ENCODE measurements at places on chromosomes 5 and 9.

- DNase-seq = no peak
Measured at GRCh38 chr5:173968154-173968797, 20.7 kb upstream of the C5orf47 start.

- no peak for DNase-seq
Measured at GRCh38 chr5:4411664-4412063, 728.5 kb upstream of the ADAMTS16 start.

DNA sequence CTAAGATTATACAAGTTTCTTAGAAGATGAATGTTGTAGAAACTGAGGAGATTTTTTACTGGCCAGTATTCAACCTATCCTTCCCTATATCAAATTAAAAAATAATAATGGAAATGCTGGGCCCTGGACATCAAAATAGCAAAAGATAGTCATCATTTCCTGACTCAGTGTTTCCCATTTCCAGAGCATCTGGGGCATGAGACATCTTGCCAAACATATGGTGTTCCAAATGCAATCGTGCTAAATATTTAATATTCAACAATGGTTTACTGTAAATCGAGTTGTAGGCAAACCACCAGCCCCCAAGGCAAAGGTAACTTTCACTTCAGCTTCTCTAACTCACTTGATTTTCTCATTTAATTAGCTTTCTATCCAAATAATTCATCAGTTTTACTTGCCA, 152.9 kb downstream of the FRMD3 start:
- peak; percentile 70 for DNase-seq

DNA sequence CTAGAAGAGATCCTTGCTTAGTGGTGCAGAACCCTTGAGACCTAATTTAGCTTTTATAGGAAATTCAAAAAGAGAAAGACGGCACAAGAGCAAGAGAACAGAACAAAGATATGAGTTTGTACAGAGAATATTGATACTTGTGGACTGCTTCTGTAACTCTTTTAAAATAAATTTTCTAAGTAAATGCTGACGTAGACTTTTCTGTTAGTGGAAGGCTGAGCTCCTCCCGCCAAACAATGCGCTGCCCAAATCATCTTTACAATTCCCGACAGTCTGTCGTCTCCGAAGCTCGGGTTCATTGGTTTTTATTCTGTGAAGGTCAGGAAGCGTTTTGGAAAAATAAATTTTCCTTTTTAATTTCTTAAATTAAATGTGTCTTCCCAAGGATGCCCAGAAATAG, 22.3 kb downstream of the RORB start:
- DNase-seq = no peak

GRCh38 chr9:5388026-5388819, 48.5 kb upstream of the RLN1 start:
- no peak for DNase-seq

- peak; percentile 66 for DNase-seq
Measured at GRCh38 chr9:134215699-134216448, 51.5 kb upstream of the RNU6ATAC start.

DNA sequence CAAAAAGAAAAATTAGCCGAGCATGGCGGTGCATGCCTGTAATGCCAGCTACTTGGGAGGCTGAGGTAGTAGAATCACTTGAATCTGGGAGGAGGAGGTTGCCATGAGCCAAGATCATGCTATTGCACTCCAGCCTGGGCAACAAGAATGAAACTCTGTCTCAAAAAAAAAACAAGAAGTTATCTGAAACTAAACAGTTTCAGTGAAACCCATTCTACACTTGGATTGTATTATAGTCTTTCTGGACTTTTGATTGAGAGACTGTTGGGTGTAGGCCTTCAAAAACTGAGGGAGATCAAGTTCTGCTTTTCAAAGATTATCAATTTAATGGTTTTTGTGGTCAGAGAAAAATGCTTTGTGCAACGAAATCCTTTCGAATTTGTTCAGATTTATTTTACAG, 34.6 kb upstream of the SPINK5 start:
- no peak for DNase-seq

DNA sequence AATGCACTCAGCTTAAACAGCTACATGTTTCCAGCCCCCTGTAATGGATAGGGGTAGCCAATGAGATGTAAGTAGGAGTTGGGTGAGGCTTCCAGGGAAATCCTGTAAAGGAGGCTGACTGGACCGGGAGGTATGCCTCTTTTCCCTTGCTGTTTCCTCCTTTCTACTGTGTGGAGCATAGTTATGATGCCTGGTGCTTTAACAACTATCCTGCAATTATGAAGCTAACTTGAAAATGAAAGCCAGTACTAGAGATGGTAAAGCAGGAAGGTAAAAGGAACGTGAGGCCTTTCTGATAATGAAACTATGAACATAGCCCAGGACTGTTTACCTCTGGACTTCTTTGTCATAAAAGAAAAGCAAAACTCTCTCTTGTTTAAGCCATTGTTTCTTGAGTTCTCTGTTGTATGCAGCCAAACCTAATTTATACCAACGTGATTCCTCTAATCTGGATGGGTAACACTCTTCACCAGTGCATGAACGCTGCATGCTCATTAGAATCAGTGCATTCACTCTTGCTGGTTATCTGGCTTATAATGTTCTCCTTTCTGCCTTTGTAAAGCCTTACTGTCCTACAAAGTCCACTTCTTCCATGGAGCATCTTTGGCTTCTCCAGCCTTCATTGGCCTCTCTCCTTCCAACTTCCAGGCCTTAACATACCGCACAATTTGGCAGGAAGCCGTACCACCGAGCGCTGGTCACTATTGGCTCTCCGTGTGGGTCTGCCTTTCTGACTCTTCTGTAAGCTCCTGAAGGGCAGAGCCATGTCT, 8.3 kb upstream of the ARHGEF28 start:
- no peak for DNase-seq

GRCh38 chr5:173397516-173397915, 69.3 kb upstream of the STC2 start:
- no peak for DNase-seq

GRCh38 chr9:79776581-79776980, 204.8 kb downstream of the TLE4 start:
- no peak for DNase-seq

DNA sequence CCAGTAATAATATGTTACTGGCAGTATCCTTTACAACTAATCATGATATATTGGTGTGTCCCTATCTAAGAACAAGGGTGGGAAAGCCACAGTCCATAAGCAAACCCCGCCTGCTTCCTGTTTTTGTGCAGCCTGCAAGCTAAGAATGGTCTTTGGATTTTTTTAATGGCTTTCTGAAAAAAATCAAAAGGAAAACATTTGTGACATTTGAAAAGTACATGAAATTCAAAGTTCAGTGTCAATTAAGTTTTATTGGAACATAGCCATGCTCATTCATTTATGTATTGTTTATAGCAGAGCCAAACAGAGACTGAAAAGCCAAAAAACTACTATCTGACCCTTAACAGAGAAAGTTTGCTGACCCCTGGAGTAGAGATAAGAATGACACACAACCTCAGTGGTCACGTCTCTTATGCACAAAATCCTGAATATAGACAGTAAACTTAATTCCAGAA, 12.8 kb upstream of the TMEM245 start:
- DNase-seq = no peak

- DNase-seq = no peak
Measured at GRCh38 chr5:143525176-143525575, 121.7 kb upstream of the NR3C1 start.

GRCh38 chr5:78699552-78700153, 51.1 kb upstream of the LHFPL2 start:
- no peak for DNase-seq

- no peak for DNase-seq
Measured at GRCh38 chr5:131396015-131396414, 132.2 kb downstream of the CDC42SE2 start.

DNA sequence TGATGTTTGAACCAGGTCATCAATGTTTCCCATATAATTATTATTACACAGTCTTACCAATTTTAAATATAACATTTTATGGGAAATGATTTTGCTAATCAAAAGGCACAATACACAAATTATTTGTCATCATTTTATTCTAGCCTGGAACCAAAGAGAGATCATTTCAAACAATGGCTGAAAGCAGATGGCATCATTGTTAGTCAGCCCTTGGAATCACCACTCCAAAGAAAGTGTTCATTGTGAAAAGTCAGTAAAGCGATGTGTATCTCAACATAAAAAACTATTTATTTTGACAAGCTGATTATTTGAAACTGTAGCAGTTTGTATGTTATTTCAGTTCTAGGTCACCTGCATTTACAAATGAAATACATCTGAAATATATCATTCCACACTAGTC, 1068.7 kb downstream of the CDH12 start:
- DNase-seq = no peak

DNA sequence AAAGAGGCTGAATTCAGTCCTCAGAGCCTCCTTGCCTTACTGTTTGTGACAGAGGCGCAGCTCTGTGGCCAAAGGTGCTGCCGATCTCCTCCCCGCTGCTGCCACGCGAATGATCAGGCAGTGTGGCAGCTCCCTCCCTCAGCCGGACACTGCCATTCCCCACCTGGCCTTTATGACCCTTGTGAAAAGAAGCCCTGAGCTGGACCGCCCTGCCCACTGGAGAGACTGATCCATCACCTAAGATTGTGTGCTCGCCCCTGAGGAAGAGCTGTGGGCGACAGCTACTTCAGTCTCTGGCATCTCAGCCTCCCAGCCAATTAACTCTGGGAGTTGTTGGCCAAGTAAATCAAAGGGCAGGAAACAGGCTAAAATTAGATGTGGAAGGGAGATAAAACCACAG, 90.9 kb downstream of the CARTPT start:
- no peak for DNase-seq

GRCh38 chr5:65730910-65731309, 8.9 kb downstream of the NLN start:
- DNase-seq = no peak

DNA sequence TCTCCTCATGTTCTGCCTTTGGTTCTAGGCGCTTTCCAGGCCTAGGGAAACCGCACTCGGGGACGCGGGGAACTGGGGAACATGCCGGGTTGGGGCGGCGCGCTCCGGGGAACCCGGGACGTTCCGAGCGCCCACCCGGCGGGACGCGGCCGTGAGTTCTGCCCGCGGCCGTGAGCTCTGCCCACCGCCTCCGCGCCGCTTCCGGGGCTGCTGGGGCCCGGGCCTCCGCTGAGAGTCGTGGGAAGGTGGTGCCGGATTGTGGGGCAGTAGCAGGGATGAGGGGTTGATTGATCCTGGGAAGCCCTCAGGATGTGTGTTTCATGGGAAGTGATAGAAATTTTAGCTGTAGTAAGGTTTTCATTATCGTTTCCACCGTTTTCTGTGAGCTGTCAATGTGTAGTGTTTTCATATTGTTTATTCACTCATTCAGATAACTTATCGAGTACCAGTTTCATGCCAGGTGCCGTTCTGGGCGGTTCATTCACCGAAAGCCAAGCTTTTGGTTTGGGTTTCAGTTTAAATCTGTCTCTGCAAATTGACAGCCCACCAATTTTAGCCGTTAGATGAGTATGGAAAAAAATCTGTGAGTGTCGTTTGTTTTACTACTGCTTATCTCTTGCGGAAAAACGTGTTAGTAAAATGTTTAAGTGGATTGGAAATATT, 657 bp downstream of the MTRR start:
- no peak for DNase-seq

GRCh38 chr5:134132372-134133187, 18.1 kb downstream of the TCF7 start:
- DNase-seq = no peak

GRCh38 chr9:115672477-115673316, 480.9 kb upstream of the PAPPA start:
- DNase-seq = no peak

DNA sequence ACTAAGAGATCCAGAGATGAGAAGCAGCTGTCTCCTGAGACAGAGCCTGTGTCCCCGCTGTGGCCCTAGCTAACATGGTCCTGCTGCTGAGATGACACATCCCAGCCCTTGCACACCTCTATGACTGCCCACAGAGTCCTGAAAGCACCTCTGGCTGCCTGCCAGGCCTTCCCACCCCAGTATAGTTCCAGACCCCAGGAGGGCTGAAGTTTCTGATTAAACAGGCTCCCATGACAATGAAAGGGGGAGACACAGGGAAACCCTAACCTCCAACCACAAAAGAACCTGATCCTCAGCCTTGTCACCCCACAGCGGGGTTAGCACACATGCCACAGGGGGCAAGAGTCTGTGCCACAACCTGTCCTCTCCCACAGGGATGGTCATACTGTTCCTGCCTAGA, 15.6 kb downstream of the CIZ1 start:
- DNase-seq = no peak

GRCh38 chr9:14089051-14089803, 224.7 kb downstream of the NFIB start:
- DNase-seq = no peak

- DNase-seq = peak; percentile 14
Measured at GRCh38 chr5:59661954-59662615, 231.4 kb downstream of the PDE4D start.

- DNase-seq = no peak
Measured at GRCh38 chr5:122351416-122352157, 39.5 kb downstream of the SNCAIP start.

DNA sequence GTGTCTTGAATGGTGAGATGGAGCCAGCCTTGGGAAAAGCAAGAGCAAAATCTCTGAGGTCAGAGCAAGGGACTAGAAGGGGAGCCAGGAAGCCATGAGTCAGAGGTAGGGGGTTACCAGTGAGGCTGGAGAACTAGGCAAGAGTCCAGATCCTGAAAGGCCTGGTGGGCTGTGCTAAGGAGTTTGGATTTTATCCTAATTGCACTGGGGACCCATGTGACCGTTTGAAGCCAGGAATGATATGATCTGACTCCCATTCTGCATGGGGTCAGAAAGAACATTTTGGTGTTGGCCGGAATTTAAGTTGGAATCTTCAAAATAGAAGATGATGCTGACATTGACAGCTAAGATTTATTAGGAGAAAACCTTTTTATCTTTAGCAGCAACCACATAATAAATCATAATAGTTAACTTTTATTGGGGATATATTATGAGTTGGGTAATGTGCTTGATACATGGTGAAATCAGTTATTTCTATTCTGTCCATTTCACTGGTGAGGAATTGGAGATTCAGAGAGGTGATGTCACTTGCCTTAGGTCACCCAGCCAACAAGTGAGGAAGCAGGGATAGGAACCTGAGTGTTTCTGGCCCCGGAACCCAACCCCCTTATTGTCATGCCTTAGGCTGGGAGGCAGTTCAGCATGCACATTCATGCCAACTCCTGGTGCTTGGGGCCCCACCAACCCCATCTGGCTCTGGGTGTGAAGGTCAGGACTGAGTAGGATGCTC, 61.5 kb upstream of the RARS1 start:
- DNase-seq = no peak

Measured in NCI-H1694 treated with DMSO at 0.1 percent for 48 hours (cell line).